ENCODE measurements at places on chromosomes 5 and 9.

DNA sequence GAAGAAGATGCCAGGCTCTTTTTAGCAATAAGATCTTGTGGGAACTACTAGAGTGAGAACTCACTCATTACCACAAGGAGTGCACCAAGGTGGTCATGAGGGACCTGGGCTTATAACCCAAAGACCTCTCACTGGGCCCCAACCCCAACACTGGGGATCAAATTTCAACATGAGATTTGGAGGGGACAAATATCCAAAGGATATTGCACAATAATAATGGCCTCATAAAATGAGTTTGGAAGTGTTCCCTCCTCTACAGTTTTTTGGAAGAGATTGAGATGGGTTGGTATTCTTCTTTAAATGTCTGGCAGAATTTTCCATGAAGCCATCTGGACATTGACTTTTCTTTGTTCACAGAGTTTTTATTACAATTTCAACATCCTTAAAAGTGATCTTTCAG is 38.0 kb upstream of the FAM120A start:
- no peaks in the 10 kb centered on the region for H3K36me3 ChIP-seq
- H3K27ac ChIP-seq: no peak overlapping the region
- H3K27me3 ChIP-seq: no peaks in the 10 kb centered on the region

- H3K4me3 ChIP-seq: no peak overlapping the region
- H3K4me1 ChIP-seq: no peaks in the 10 kb centered on the region
- no peaks in the 10 kb centered on the region for H3K36me3 ChIP-seq
- no peaks in the 10 kb centered on the region for H3K27me3 ChIP-seq
These were observed 128.5 kb upstream of the IQGAP2 start for GRCh38 chr5:76274571-76274970.

DNA sequence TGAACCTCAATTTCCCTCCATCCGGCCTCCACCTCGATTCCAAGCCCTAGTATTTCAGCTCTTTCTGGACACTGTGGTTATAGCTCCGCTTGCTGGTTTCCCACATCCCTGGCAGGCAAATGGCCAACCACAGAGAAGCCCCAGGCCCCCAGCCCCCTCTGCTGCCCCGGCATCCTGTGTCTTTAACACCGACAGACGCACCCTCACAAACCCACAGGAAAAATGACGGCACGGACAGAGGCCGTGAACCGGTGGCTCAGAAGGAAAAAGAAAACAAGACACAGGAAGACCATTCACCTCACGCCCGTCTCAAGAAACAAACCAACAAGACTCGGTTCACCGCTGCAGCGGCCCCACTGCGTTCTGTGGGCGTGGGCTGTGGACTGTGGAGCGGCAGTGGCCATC is 1.5 kb upstream of the CLIC3 start:
- DNase-seq: no peak
- H3K4me3 ChIP-seq: no peak overlapping the region
- no peak overlapping the region for H3K27ac ChIP-seq
- H3K27me3 ChIP-seq: peaks cover 19% of the 10 kb centered on the region

GRCh38 chr9:97807681-97808080 is 45.3 kb upstream of the FOXE1 start:
- no peaks in the 10 kb centered on the region for H3K27me3 ChIP-seq
- H3K4me3 ChIP-seq: no peak overlapping the region
- H3K27ac ChIP-seq: no peak overlapping the region
- no peaks in the 10 kb centered on the region for H3K36me3 ChIP-seq
- no peak for DNase-seq

DNA sequence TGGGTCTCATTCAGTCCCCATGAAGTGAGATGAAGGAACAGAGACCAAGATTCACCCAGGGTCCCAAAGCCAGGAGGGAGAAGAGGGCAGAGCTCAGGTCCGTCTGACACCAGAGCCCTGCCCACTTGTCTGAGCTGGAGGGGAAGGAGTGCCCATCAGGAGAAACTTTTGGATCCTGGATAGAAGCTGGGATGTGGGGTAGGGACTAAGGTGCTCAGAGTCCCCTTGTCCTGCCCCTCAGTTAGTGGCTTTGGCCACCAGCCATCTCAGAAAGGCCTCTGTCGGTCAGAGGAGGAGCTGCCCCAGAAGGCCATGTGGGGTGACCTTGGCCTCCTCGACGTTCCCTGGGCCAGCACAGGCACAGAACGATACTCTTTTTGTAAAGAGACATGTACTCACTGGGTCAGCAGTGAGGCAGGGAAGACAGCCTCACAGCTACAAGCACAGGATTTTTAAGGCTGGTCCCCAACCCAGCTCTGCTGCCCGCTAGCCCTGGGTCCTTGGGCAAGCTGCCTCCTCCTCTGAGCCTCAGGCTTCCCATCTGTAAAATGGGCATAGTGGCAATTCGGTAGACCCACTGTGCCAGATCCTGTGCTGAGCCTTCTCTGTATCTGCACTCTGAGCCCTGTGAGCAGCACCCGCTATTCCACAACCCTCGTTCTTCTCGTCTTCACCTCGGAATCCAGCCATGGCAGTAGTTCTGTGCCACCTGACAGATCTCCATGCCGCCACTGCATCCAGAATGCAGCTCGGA is 49.4 kb downstream of the C9orf50 start:
- H3K36me3 ChIP-seq: no peaks in the 10 kb centered on the region
- H3K4me1 ChIP-seq: peaks cover 42% of the 10 kb centered on the region

DNA sequence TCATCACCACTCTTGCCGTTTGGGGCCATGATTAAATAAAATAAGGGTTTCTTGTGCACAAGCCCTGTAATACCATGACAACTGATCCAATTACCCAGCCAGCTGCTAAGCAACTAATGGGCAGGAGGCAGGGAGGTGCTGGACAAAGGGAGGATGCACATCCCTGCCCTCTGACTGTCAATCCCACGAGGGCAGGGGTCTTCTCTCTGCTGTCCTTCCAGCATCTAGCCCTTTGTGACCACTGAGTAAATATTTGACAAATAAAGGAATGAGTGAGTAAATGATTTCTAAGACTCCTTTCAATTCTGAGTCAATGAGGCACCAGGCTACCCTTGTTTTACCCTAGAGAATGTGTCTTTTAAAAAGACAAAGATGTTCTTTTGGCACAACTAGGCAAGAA is 247.1 kb downstream of the SYK start:
- H3K27me3 ChIP-seq: no peaks in the 10 kb centered on the region
- no peaks in the 10 kb centered on the region for H3K4me1 ChIP-seq
- H3K27ac ChIP-seq: no peak overlapping the region
- DNase-seq: no peak
- H3K36me3 ChIP-seq: no peaks in the 10 kb centered on the region
